ENCODE measurements at places on chromosomes 16 and 17.

- peak; percentile 85 for DNase-seq
These were observed 72.0 kb downstream of the SOX9 start for GRCh38 chr17:72192800-72193192.

DNA sequence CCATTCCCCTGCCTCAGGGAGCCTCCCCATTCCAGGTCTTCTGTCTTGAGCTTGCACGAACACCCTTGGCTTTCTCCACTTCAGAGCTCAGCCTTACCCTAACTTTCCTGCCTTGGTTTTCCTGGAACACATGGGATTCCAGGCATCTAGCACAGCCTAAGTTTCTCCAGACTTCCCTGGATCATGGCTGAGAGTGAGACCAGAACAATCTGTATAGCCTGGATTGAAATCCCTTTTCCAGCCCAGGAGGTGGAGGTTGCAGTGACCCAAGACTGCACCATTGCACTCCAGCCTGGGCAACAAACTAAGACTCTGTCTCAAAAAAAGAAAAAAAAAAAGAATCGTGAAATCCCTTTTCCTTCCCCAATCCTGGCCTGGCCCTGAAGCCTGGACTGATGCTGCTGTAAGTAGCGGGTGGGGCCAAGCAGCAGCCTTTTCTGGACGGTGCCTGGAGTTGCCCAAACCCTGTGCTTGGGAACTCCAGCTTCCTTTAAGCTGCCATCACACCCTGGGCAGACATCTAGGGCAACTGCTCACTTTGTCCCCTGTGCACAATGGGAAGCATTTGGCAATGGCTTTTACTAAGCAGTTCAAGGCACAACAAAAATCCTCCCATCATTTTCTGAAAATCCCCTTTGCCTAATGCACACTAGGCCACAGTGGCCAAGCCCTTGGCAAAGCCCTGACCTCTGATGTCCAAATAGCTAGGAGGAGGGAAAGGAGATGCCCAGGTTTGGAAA, 12.0 kb upstream of the SLC16A5 start:
- no peak for DNase-seq

DNA sequence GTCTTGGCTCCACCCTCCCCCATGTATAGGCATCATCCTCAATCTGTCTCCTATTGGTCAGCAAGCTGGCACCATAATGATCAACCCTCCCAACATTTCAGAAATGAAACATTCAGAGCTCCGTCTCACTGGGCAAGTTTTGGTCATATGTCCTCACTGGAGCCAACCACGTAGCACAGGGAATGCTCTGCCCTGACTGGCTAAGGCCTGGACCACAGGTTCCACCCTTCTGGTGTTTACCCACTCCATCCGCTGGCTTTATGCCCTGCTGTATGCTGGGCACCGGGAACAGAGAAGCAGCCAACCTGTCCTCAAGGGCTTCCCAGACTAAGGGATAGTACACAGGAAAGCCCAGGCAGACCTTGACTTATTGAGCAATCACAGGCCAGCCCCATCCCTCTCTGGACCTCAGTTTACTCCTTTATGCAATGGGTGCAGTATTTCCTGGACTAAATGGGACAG, 20.5 kb downstream of the MYO15A start:
- DNase-seq = no peak

- DNase-seq = no peak
These were observed 278 bp downstream of the RAB11FIP3 start for GRCh38 chr16:425740-426114.

GRCh38 chr16:87389245-87389644, 2.9 kb upstream of the MAP1LC3B start:
- DNase-seq = no peak

DNA sequence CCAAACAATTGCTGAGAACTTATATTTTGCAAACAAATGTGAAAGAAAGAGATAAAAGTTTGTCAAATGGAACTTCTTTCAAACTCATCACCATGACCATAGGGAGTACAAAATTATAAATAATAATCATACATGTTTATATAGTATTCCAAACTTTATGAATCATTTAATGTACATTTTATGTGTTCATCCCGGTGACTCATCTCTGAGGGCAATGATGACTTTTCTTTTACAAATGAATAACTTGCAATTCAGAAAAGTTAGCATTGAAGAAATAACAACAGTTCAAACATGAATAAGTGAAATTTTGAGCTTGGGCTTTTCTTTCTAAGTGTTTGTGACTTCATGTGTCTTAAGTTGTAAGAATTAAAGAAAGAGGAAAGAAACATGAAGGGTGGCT, 66.3 kb upstream of the CDH8 start:
- DNase-seq = no peak

GRCh38 chr17:61401389-61402072, 1.9 kb downstream of the TBX2 start:
- DNase-seq = no peak

- DNase-seq = no peak
These were observed 23.9 kb downstream of the AMFR start for GRCh38 chr16:56401482-56401881.

DNA sequence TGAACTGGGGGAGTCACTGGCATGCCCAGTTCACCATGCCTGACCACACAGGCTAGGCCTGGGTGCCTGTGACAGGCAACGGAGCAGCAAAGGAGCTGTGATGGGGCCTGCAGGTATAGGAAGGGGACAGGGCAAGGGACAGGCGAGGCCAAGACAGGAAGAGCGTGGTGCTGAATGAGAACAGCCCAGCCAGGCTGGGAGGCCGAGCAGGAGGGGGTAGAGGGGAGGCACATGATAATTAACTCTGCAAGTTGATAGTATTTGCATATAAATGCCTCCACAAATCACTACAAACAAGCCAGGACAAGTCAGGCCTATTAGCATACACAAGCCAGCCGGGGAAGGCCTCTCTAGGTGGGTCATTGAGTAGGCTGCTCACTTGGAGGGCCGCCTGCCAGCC, 7.8 kb downstream of the ZFHX3 start:
- no peak for DNase-seq

DNA sequence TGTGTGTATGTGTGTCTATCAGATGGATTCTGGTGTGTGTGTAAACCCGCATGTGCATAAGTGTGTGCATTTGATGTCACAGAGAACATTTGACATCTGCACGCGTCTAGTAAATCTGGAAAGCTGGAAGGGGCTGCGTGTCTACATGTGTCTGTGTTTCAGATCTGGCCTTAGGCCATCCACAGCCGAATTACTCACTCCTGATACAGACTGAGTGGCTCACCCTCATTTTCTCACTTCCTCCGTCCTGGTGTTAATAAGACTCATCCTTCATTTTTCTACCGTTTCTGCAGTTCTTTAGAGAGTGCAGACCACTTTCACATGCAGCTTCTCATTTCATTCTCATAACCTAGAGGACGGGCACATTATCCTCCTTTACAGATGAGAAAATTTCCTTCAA, 491.6 kb downstream of the CDH13 start:
- DNase-seq = no peak

DNA sequence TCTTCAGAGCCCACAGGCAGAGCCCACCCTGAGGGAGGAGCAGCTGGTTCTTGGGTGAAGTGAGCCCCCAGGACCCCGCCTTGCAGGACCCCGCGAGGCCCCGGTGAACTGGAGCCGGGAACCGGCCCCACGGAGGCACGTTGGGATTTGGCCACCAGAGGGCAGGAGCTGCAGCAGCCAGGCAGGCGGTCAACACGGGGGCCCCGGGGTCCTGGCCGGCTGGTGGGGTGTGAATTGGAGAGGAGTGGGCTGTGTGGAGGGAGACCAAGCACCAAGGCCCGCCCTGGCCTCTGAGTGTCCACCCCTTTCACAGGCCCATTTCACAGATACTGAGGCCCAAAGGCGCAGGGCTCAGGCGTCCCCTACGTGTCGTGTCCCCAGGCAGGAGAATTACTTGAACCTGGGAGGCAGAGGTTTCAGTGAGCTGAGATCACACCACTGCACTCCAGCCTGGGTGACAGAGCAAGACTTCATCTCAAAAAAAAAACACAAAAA, 2.2 kb downstream of the DPEP1 start:
- DNase-seq = no peak

- DNase-seq = no peak
These were observed 11.0 kb upstream of the WIPI1 start for GRCh38 chr17:68468334-68468733.

DNA sequence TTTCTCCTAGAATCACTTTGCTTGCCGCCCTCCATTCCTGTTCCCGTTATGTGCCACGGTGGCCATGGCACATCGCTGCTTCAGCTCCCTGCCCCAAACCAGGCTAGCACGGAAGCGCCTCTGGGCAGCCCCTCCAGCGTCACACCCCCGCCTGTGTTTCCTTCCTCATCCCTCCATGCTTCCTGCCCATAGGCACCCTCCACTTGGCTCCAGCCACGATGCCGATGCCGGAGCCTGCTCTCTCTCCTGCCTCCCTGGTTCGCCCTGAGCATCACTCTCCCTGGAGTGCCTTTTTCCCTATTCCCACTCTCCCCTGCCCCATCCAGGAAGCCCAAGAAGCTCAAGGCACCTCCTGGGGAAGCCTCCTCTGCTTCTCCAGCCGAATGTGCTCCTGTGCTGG, 3.2 kb upstream of the ARHGAP23 start:
- DNase-seq = no peak

- no peak for DNase-seq
These were observed 9.2 kb downstream of the KDM6B start for GRCh38 chr17:7843257-7843535.

GRCh38 chr16:82987767-82988166, 361.0 kb downstream of the CDH13 start:
- no peak for DNase-seq

All from right atrium auricular region (tissue), 2 donors.